ENCODE measurements at places on chromosomes 4 and X.

DNA sequence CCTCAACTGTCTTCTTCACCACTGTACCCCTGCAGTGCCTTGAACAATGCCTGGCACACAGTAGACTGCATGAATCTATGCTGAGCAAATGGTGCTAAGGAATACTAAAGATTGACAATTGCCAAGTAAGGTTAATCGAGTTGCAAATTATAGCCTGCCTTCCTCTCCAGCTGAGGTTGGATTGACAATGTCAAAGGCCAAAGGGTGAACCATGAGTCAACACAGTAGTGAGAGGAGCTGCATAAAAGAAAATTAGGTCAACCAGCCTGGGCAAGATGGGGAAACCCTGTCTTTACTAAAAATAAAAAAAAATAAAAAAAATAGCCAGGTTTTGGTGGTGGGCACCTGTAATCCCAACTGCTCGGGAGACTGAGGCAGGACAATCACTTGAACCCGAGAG lies 97.1 kb upstream of the BMPR1B start:
- no peak for DNase-seq

DNA sequence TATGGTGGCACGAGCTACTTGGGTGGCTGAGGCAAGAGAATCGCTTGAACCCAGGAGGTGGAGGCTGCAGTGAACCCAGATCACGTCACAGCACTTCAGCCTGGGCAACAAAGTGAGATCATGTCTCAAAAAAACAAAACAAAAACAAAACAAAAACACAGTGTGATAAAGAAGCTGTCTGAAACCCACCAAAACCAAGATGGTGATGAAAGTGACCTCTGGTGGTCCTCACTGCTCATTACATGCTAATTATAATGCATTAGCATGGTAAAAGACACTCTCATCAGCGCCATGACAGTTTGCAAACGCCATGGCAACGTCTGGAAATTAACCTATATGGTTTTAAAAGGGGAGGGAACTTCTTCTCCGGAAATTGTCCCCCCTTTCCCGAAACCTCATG lies 29.4 kb upstream of the OPHN1 start:
- DNase-seq: no peak

GRCh38 chr4:89358935-89359638 lies 51.5 kb upstream of the GPRIN3 start:
- DNase-seq: no peak

DNA sequence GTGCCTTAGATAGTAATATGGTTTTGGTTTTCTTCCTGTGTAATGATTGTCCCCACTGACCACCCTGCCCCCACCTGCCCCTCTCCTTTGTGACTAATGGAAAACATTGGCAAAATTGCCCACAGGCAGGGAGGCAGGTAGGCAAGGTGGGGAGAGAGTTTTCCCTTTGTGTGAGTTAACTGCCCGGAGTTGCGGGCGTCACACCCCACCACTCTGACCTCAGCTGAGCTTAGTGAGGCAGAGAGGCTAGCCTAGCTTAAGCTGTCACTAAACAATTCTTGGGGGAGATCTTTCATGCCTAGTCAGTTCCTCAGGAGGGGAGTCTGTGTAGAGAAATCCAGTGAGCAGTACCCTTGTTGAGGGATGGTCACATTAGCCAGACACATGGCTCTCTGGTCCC lies 245.3 kb downstream of the BCOR start:
- DNase-seq: no peak

GRCh38 chr4:38109896-38110295 lies 149.7 kb downstream of the PTTG2 start:
- no peak for DNase-seq

DNA sequence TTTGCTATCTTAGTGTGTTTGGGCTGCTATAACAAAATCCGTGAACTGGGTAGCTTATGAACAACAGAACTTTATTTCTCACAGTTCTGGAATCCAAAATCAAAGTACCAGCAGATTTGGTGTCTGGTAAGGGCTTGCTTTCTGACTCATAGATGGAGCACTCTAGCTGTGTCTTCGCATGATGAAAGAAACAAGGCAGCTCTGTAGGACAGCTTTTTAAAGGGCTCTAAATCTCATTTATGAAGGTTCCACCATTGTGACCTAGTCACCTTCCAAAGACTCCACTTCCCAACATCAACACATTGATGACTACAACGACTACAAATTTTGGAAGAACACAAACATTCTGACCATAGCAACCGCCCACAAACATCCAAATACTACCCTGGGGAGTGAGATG lies 158.6 kb upstream of the LCORL start:
- DNase-seq: no peak

DNA sequence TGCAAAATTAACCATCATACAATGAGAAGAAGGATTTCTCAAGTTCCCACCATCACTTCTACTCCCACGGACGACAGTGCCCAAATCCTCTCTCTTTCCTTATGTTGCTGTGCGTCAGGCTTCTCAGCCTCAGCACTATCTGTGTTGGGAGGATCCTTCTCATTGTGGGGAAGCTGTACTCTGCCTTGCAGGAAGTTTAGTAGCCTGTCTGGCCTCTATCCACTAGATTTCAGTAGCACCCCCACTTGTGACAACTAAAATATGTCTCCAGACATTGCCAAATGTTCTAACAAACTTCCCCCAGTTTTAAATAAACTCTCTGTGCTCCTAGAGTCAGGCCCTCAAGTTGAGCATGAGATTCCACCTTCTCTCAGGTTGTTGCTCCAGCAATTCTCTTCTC lies 545.9 kb upstream of the ZFP42 start:
- DNase-seq: no peak

- no peak for DNase-seq
Measured at GRCh38 chr4:8830056-8830455, 41.6 kb downstream of the HMX1 start.

DNA sequence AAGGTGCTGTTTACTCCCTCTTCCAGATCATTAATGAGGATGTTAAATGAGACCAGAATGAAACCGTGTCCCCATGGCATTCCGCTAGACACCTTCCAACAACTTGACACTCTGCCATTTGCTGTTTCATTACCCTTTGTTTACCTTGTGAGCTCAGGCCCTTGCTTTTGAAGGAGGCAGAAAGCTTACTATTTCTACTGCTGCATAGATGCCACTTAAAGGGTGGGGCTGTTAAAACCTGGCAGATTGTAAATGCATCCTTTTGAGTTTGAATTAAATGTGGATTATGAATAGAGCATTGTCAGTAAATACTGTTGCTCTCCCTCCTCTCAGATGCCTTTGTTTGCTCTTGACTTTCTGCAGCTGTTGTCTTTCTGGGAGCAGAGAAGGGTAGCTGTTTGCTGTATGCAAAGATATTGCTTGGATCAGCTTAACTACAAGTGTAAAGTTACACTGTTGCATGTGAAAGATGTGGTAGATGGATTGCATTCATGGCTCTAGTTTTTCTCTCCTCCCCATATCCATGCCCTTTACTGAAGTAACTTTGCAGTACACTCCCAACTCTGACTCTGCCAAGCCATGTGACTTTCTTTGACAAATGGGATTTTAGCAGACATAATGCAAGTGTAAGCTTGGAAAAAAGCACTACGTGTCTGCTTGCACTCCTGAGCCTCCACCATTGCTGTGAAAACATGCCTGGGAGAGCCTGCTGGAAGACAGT lies 75.0 kb upstream of the DHX15 start:
- no peak for DNase-seq

- DNase-seq: no peak
Measured at GRCh38 chr4:153081693-153082092, 122.5 kb upstream of the TRIM2 start.

- no peak for DNase-seq
Measured at GRCh38 chrX:7059859-7060258, 87.7 kb upstream of the STS start.

- DNase-seq: no peak
Measured at GRCh38 chr4:91099666-91100065, 972.5 kb downstream of the CCSER1 start.

- no peak for DNase-seq
Measured at GRCh38 chr4:183905593-183906488, 734 bp downstream of the STOX2 start.

DNA sequence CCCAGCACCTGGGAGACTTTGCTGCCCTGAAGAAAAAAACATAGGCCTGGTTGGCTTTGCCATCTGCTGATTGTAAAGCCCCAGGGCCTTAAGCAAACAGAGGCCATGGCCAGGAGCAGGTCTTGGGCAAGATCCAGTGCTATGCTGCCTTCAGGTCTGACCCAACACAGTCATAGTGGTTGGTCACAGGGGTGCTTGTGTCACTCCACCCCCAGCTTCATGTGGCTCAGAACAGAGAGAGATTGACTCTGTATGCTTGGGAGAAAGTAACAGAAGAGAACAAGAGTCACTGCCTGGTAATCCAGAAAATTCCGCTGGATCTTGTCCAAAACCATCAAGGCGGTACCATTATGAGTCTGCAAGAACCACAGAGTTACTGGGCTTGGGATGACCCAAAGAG lies 24.4 kb upstream of the SMARCA5 start:
- DNase-seq: no peak

DNA sequence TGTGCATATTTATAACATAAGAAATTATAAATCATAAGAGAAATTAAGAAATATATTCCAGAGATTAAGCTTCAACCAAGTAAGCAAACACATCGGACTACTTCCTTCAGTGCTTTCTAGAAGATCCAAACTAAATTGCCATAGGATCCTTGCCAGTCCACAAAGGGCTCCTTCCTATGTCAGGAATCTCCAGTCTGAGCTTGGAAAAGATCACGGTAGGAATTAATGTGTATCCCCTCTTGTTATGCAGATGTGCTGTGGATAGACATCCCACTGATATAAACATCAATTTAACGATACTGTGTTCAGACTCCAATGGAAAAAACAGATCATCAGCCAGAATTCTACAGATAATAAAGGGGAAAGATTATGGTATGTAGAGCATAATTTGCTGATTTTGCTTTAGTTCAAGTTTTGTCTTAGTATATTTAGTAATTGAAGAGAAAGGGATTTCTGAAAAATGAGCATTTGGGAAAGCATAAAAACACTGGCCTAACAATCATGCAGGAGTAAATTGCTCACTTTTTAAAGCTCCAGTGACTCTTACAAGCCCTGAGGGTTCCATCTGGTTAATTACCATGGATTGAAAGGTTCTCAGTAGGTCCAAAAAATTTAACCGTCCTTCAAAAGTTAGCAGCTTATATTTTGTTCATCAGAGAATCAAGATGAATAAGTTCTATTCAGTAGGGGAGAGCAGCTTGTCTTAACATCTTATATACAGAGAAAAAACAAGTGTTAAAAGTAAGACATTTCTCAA lies 65.9 kb downstream of the HHIP start:
- no peak for DNase-seq

GRCh38 chr4:47661741-47662140 lies 176.1 kb downstream of the CORIN start:
- DNase-seq: no peak

DNA sequence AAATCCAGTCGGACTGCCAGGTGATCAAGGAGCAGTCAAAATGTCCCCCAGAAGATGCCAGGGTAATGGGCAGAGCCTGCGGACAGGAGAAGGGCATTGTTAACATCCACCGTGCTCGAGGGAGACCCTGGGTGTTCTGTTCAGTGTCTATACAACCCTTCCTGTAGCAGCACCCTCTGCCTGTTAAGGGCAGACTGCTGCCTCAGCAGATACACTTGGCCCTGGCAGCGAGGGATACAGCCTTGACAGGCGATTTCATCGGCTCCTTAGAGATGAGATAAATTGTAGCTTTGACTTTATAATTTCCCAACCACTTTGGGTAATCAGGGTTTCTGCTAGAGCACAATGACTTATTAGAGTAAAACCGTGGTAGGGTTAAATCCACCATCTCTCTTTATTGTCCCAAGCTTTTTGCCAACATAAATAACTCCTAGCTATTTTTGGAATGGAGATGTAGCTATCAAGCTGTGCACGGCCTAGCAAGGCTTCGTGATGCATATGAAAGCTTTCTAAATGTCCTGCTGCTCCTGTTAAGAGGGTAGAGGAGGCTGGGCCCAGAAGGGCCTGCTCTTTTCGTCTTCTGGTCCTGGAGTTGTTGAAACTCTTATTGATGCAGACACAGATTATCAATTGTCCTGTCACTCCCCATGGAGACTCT lies 195.9 kb downstream of the CPEB2 start:
- no peak for DNase-seq

DNA sequence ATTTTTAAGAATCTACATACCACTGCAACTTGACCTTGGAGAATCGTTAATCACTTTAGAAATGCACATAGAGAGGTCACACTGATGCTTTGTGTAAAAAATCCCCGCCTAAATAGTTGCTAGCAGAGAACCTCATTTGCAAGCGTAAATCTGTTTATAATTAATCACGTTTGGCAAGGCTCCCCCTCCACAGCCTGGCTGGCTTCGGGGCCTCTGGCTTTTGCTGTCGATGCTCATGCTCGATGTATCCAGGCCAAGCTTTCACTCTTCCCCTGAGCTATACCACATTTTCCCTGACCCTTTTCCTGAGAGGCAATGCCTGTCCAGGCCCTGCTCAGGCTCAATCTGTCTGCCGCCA lies 23.4 kb downstream of the CYTL1 start:
- no peak for DNase-seq

GRCh38 chr4:151744614-151745013 lies 16.2 kb downstream of the GATB start:
- DNase-seq: no peak

Data from stimulated activated CD8-positive, alpha-beta memory T cell treated with anti-CD3 and anti-CD28 coated beads, Interleukin-7, amount 100 ng/mL, for 24 hours (primary cell).